ENCODE measurements at places on chromosomes 1 and 21.

DNA sequence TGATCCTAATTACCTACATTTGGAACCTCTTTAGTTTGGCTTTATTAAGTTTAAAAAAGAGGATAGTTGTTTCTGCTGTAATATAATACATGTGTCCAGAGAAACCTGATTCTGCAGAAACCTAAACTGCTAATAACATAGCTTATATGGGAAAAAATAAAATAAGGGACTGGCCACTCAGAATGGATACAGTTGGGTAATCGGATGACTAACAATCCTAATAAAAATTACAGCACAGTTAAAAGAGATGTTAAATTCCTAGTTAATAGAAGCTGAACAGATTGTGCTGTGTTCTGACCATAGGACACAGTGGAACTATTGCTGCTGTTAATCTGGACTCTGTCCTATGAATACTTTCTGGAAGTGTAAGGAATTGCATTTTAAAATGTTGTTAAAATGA, 16.0 kb downstream of the ARV1 start:
- no peak for DNase-seq

GRCh38 chr1:22143065-22144033, at the start of gene WNT4:
Gene WNT4 (minus strand): TSS chr1:22143097. CDS start chr1:22142922, 175 bp downstream.
- DNase-seq = no peak

DNA sequence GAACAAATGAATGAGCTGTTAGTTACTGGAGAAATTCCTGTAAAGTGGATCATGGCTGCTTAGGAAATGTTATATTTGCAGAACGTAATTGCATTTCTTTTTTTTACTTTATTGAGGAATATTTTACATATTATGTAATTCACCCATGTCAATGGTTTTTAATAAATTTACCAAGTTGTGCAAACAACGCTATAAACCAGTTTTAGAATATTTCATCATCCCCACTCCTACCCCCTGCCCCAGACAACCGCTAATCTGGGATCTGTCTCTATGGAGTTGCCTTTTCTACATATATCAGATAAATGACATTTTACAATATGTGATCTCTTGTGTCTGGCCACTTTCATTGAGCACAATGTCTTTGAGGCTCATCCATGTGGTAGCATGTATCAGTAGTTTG, 4.3 kb upstream of the IFFO2 start:
- DNase-seq = no peak

DNA sequence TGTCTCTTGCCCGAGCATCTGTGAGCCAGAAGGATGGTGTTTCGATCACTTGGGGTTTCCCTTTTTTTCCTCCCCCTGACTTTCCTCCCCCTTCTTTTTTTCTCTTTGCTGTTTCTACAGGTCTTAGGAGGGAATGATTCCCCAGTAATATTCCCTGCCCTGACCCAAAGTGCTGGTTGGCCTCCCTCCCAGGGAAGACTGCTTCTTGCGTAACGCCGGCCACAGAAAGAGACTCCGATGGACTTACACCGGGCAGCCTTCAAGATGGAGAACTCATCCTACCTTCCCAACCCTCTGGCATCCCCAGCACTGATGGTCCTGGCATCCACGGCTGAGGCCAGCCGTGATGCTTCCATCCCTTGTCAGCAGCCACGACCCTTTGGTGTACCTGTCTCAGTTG, 6.8 kb downstream of the RNF220 start:
- no peak for DNase-seq

DNA sequence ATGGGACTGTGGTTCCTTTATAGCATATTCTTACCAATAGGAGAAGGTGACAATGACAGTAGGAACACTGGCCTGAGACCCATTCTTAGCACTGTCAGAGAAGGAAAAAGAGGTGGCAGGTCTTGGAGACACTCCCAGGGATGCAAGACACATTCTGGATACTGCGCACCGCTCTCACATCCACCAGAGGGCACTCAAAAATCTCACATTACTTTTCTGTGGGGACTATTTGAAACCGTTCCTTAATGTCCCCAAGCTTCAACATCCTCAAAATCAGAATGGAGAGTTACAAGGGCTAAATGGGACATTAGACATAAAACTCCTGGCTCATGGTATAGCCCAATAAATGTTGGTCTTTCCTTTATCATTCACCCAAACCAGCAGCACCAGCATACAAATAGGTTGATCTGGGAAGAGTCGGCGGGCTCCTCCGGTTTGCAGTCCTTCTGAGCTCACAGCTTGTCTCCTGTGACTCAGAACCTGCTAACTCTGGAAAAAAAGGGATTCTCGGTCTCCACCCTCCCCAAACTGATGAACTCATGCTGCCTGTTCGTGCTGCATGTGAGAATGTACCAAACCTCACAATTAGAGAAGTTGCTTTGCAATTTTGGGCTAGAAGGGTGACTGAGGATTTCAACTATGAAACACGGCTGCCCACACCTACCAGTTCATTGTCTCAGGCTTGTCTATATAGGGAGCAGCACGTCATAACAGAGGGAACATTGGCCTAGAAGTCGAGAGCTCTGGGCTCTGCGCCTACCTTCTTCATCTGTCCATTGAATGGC, 40.2 kb downstream of the IL12RB2 start:
- DNase-seq = no peak

DNA sequence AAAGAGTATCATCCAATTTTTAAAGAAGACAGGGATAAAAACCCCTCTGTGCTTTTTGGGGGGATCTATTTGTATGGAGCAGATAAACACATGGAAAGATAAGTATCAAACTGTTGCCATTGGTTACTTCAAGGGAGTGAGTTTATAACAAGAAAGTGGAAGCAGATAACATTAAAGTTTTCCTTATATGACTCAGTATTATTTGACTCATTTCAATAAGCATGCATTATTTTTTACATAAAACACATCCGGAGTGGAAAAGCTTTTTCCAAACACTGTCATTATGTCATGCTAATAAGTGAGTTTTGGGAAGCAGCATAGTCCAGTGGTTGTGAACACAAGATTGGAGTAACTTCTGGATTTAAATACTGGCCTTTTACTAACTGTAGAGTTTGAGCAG, 452.2 kb downstream of the LTN1 start:
- no peak for DNase-seq

- no peak for DNase-seq
Observed at GRCh38 chr21:44527156-44527982, 12.6 kb downstream of the KRTAP10-1 start.

GRCh38 chr1:6034750-6035096, 11.0 kb upstream of the KCNAB2 start:
- no peak for DNase-seq

- DNase-seq = no peak
Observed at GRCh38 chr1:33045814-33046213, 9.1 kb upstream of the AK2 start.

DNA sequence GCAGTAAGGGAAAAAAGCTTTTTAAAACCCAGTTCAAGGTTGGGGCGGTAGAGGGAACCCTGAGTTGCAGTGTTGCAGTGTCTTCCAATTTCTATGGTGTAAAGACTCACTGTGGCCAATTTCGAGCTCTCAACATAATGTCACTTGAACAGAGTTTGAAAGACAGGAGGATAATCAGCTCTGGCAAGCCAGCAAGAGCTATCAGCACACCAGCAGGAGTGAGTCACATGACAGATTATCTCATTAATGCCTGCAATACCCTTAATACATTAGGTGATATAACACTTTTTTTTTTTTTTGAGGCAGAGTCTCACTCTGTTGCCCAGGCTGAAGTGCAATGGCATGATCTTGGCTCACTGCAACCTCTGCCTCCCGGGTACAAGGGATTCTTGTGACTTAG, 22.8 kb downstream of the SLC9C2 start:
- no peak for DNase-seq

- DNase-seq = no peak
Observed at GRCh38 chr1:180281490-180281889, 51.4 kb downstream of the LHX4 start.

GRCh38 chr1:116454940-116455339, 81.9 kb downstream of the ATP1A1 start:
- no peak for DNase-seq

DNA sequence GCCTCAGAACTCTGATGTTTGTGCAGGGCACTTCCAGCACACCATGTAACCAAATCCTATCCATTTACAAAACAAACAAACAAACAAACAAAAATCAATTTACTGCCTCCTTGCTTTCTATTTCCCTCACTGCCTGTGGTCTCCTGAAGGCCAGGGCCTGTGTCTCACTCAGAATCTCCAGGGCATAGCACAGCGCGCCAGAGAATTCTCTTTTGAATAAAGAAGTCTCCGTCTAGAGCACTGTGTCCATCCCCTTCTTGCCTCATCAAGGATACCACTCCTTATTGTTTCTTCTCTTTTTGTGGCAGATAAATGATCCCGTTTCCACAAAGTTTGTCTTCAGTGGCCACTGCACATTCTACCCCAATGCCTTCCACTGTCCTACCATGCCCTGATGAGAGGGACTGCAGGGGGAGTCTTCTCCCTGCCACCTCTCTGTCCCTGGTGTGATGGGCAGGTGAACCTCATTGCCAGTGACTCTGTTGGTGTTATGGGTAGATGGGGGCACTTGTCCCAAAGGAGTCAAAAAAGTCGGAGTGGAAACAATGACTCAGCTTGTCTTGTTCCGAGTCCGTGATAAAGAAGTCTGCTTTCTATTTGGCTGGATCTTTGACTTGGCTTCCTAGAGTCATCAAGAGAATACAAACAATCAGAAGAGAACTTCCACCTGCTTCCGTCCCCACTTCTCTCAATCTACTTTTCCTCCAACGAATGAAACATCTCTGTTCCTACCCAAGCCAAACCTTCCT, 30.0 kb downstream of the XCL2 start:
- DNase-seq = no peak

GRCh38 chr1:177274687-177275211, 104.0 kb downstream of the BRINP2 start:
- DNase-seq = no peak

GRCh38 chr1:167628741-167629515, 1.1 kb upstream of the RCSD1 start:
- DNase-seq = no peak

DNA sequence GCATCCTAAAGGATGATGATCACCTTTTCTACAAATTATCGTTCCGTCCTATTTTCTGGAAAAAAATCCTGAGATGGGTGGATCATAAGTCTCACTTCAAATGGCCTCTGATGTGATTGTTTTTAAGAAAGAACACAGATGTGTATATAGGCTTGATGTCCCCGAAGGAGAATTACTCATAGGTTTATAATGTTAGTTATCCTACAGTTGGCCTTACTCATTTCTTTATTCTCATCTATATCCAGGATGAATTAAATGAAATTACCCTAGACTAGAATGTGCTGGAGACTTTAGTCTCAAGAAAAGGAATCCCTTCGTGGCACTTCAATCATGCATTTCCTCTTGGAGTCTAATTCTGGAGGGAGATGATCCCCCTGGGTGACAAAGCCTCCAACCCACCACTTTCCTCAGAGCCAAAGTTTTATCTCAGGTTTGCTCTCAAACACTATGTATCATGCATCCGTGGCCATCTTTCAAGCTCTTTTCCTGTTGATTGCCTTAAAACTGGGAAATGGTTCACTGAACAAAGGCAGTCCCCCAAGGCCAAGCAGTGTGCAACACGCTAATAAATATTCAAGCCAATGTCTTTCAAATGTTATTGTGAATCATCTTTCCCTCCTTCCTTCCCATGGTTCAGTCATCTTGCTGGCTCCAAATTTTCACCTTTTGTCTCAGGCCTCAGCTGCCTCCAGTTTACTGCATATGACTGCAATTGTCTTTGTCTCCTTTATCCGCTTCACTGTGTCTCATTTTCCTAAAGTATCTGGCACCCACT, 32.5 kb upstream of the SMYD2 start:
- no peak for DNase-seq

GRCh38 chr21:38986406-38986805, 180.7 kb downstream of the ETS2 start:
- no peak for DNase-seq

- DNase-seq = no peak
Observed at GRCh38 chr1:200493344-200493743, 83.5 kb upstream of the ZNF281 start.

GRCh38 chr1:201760516-201760915, 68.4 kb upstream of the IPO9 start:
- no peak for DNase-seq

DNA sequence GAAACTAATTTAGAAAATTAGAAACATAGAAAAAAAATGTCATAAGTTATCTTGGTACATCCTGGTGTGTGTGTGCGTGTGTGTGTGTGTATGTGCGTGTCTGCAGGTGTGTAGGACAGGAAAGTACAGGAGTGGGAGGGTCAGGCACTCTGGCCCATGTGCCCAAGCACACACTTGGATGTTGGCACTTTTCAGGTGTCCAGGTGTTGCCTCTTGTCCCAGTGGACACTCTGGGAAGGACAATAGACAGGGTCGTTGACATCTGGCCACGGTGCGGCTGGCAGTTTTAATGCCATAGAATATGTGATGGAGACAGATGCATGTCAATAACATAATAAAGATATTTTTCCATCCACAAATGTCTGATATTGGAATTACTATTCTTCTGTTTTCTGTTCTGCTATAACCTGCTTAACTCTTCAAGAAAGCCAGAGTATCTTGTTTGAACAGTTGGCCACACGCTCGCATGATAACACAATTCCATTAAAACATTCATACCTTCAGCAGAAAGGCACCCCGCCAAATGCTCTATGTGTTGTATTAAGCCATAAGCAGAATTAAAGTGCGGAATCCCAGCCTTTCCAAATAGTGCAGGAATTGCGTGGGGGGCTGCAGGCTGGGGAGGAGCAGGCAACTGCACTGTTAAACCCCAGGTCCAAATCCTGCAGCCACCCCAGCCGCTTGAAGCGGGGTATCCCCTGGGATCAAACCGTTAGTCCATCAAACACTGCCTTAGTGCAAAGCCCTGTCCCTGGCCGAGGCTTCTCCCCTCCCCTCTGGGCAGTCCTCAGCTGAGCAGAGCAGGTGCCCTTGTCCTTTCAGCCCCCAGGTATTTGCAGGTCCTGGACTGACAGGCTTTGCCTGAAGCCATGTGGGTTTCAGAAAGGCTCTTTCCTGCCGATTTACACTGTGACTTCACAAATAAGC, 390.0 kb downstream of the CAMTA1 start:
- DNase-seq = no peak

- no peak for DNase-seq
Observed at GRCh38 chr1:235067396-235068157, 61.1 kb downstream of the TOMM20 start.

- DNase-seq = no peak
Observed at GRCh38 chr1:247113733-247114271, 9.6 kb upstream of the ZNF669 start.

GRCh38 chr21:40152476-40152875, 285.2 kb downstream of the PCP4 start:
- DNase-seq = no peak

DNA sequence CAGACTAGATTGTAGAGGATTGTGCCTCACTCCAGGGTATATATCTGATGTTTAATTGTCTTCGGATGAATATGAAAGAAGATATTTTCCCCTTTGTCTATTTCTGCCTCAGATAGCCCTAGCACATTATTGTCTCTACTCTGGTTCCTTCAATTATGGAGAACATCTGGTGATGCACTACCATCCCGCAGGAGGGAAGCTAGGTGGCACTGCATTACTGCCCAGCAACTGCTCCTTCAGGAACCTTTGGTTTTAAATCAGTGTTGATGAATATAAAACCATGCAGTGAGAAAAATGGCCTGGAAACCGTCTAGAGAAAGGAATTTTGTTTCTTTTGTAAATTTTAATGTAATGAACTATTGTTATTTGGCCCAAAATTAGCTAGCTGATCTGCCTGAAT, 68.5 kb downstream of the GPR88 start:
- DNase-seq = no peak

GRCh38 chr21:44888581-44889550, 15.4 kb upstream of the PTTG1IP start:
- DNase-seq = no peak

GRCh38 chr1:178910023-178910422, 39.1 kb upstream of the ANGPTL1 start:
- DNase-seq = no peak
